ENCODE measurements at places on chromosomes 7 and 10. TPM values are rescaled to one million over a fixed set of nuclear protein-coding genes. Genes with fewer than 3 reads are reported as not detected.

PDE6C gene
- not detected for total RNA-seq

MUC3A gene
- 57.6 TPM for total RNA-seq

MRLN gene
- not detected for total RNA-seq

ZNF488 gene
- total RNA-seq = 0.47 TPM

GJC3 gene
- not detected for total RNA-seq

PRLHR gene
- not detected for total RNA-seq

DNA sequence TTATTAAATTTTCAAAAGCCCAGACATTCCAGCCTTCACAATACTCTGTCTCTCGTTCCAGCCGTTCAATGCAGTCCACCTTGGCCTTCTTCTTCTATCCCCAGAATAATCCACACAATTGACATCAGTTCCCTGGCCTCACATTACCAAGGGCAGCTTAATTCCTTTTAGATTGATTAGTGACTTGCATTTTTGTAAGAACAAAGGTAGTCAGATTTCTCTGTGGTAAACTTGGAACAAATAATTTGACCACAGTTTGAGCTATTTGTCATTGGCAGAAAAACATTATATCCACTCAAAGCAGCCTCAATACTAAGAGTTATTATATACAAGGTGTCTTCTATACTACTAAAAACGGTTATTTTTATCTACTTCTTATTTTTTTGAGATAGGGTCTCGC, 5.1 kb upstream of the CYTH3 start:
- DNase-seq = no peak

DNA sequence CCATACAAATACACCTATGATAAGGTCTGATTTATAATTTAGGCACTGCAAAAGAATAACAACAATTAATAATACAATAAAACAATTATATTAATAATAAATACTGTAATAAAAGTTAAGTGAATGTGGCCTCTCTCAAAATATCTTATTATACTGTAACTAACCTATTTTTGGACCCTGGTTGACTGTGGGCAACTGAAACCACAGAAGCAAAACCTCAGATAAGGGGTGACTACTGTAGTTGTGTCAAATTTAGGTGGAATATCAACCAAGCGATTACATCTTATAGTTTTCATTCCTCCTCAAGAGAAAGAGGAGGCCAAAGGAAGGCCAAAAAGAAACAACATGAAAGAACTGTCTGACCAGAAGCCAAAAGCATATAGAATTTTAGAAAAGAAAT, 103.9 kb downstream of the SKAP2 start:
- no peak for DNase-seq

DNA sequence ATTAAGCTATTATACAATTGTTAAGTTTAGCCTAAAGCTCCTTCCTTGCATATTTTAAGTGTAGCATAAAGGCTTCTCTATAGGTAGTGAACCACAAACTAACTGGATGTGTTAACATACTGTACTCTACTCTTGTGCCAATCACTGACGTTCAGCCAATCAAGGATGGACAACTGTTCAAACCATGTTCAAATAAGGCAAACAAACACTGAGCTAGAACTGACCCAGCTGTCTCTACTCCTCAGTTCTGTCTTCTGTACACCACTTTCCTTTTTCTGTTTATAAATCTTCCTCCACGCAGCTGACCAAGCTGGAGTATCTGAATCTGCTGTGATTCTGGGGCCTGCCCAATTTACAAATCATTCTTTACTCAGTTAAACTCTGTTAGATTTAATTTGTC, 188.7 kb upstream of the MBL2 start:
- DNase-seq = no peak

DNA sequence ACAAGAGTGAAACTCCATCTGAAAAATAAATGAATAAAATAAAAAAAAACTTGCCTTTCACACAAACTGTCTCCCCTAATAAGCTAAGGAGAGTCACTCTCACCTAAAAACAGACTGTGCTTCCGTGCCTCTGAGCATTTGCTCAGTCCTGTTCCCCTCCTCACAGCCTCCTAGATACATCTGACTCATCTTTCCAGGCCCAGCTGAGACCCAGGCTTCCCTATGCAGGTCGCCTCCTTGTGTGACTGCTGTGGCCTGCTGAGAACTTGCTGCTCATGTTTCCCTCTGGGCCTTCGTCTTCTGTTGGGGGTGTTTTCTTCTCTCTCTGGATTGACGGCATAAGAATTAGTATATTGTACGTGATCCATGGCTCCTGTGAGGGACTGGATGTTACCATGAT, 777.7 kb downstream of the LRMDA start:
- DNase-seq = no peak

GRCh38 chr10:67612577-67613537, 83.1 kb downstream of the CTNNA3 start:
- no peak for DNase-seq

GRCh38 chr7:115015619-115016018, 93.7 kb downstream of the MDFIC start:
- no peak for DNase-seq

DNA sequence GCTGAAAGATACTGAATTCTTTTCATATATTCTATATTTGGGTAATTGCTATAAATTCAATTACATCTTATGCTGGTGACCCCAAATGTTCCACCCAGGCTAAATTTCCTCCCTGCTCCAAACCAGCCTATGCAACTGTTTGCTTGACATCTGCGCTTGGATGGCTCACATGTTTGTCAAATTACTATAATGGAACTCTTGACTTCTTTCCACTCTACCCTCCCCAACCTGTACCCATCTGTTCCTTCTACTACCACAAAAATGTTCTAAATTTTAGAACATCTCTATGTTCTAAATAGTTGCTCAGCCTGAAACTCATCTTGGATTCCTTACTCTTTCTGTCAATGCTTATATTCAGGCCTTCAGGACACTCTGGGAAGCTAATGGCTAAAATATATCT, 249.9 kb upstream of the SMIM30 start:
- DNase-seq = no peak

- no peak for DNase-seq
Measured at GRCh38 chr10:123852411-123852951, 39.1 kb downstream of the CPXM2 start.

- DNase-seq = no peak
Measured at GRCh38 chr7:131020759-131021261, 286.8 kb upstream of the KLF14 start.

GRCh38 chr10:77919713-77920108, 6.8 kb downstream of the DLG5 start:
- no peak for DNase-seq
